NCI-H1930 (cell line): ENCODE measurements at places on chromosomes 16 and 17.

- DNase-seq, result no peak
These were observed 10.6 kb downstream of the RBFOX1 start for GRCh38 chr16:7343243-7343642.

DNA sequence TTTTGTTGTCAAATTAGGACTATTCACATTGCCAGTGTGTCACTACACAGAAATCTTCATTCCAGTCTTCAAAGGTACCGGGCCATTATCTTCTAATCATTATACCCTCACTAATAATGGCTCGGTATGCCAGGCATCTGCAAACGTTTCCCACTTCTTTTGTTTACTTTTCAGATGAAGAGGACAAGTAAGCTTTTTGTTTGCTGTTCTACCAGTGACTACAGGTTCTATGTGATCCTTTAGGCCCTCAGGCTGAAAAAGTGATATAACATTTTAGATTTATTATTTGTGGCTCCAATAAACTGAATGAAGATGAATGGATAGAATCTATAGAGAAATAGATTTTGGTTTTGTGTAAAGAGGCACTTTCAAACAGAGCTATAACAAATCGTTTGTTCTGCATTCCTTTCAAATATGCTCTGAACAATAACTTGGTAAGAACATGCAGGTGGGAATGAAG lies 403 bp upstream of the KRTAP3-1 start:
- DNase-seq, result no peak

GRCh38 chr17:75959839-75960511 lies 19.0 kb downstream of the ACOX1 start:
- no peak for DNase-seq

GRCh38 chr16:10296956-10297340 lies 88.9 kb upstream of the ATF7IP2 start:
- no peak for DNase-seq

- DNase-seq, result no peak
These were observed 83.4 kb downstream of the COX10 start for GRCh38 chr17:14152721-14153120.

- no peak for DNase-seq
These were observed 33.4 kb downstream of the PRMT7 start for GRCh38 chr16:68344252-68344651.

DNA sequence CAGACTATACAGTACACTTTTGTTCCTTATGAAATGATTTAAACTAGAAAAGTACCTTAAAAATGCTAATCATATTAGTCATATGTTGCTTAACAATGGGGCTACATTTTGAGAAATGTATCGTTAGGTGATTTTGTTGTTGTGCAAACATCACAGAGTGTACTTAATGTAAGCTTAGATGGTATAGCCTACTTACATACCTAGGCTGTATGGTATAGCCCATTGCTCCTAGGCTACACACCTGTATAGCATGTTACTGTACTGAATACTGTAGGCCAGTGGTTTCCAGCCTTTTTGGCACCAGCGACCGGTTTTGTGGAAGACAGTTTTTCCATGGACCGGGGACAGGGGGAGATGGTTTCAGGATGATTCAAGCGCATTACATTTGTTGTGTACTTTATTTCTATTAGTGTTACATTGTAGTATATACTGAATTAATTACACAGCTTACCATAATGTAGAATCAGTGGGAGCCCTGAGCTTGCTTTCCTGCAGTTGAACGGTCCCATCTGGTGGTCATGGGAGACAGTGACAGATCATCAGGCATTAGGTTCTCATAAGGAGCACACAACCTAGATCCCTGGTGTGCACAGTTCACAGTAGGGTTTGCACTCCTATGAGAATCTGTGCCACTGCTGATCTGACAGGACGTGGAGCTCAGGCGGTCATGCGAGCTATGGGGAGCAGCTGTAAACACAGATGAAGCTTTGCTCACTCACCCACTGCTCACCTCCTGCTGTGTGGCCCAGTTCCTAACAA lies 35.0 kb upstream of the MRC2 start:
- no peak for DNase-seq
